ENCODE measurements at places on chromosomes 7 and 10.
A peak's percentile ranks its signal among the peaks of the same experiment; 100 is the strongest.

DNA sequence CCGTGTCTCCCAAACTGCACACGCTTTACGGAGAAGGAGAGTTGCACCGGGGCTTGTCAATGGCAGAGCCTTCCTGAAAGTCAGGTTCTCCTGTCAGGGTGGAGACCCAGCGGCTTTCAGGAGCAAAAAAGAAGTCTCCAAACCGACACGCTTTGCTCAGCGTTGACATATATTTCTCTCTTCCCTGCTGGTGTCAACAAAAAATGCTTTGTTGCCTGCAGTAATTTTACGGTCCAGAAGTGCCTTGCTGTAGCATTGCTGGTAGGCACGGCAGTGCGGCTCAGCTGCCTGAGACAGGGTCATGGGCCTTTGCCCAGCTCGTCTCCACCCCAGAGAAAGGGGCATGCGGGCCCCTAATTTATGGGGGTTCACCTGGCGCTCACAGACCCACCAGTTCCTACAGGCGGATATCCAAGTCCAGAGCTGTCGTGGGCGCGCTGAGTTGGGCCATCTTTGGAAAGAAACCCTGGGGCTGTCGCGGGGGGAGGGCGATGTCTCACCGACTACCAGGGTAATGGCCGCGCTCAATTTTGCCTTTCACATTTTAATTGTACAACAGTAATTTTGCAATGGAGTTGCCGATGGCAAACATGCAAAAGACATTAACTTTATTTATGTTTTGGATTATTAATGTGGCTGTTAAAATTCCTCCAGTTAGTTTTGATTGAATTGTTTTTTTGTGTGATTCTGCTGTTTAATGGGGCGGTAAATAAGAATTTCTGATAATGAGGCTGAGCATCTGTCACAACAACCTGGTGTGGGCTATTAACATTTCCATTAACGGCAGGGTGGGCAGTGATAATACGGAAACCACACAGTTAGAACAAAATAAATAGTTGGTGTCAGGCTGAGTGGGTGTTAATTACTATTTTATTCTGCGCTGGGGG lies 478.2 kb upstream of the FOXK1 start:
- DNase-seq, result no peak

GRCh38 chr7:102953406-102953805 lies 40.6 kb downstream of the LRRC17 start:
- DNase-seq, result no peak

GRCh38 chr10:128854963-128855362 lies 612.1 kb upstream of the MGMT start:
- no peak for DNase-seq

- DNase-seq, result no peak
Observed at GRCh38 chr10:110345286-110345685, 40.6 kb upstream of the SMNDC1 start.

- DNase-seq, result no peak
Observed at GRCh38 chr10:4303045-4303444, 518.0 kb upstream of the KLF6 start.

DNA sequence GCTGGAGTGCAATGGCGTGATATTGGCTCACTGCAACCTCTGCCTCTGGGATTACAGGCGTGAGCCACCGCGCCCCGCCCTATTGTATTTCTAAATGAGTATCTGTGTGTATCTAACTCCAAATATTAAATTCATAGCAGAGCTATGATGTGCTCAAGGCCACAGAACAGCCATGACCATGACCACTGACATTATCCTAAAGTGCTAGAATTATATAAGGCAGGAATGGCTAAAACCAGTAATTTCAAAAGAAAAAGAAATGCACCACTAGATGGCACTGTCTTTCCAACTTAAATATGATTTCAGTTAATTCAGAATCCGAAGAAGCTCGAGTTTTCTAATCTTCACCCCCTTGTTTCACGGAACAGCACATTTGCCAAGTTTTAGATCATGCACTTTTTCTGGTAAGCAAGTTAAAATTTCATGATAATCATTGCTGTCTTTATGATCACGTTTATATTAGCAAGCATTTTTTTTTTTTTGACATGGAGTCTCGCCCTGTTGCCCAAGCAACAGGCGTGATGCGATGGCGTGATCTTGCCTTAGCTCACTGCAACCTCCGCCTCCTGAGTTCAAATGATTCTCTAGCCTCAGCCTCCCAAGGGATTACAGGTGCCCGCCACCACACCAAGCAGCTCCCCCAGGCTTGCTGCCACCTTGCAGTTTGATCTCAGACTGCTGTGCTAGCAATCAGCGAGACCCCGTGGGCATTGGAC lies 65.3 kb downstream of the OR13A1 start:
- DNase-seq, result no peak

- no peak for DNase-seq
Observed at GRCh38 chr10:78078539-78079330, 45.1 kb downstream of the RPS24 start.

DNA sequence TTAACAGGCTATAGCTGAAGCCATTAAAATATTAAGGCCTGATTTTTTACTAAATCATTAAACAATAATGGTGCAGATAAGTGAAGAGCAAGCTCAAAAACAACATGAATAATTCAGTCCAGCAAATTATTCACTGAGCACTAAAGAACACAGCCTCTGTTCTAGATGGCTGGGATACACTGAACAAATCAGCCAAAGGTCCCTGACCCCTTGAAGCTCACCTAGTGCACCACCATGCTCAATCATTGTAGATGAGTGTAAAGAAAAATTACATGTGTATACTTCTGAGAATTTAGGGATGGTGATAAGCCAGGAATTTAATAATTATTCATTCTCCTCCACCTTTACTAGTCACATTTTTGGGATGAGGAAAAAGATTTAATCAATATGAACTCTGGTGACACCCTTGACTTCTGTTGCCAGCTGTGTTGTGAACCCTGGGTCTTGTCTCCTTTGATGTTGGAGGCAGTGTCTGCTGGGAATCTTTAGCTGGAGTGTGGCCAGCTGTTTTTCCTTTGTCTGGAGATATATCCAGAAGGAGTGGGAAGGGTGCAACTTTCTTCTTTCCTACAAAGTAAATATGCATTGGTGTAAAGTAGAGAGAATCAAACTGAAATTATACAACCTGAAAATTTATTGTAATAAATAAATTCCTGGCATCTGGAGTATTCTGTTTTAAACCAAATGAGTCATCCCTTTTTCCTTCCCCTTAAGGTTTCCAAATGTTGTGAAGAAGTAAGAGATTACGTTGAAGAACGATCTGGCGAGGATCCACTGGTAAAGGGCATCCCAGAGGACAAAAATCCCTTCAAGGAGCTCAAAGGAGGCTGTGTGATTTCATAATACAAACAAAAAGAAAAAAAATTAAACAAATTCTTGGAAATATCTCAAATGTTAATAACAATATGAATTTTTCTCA lies 4.0 kb downstream of the GNGT1 start:
- no peak for DNase-seq

GRCh38 chr10:84493951-84494848 lies 165.8 kb downstream of the CCSER2 start:
- no peak for DNase-seq

DNA sequence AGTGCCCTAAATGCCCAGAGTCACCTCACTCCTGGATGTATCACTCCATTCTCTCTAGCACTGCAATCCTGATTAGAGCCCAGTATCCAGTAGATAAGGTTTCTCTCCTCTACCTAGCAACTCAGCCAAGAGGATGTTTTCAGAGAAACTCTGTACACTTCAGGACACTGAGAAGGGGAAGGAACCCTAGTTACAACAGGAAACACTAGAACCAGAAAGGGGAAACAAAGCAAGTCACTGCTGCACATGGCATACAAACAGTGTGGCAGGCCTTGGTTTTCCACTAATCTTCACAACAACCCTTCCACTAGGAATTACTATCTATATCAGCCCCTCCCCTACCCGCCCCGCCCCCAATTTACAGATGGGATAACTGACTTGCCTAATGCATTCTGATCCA lies 1.6 kb downstream of the FAM204A start:
- DNase-seq, result no peak

DNA sequence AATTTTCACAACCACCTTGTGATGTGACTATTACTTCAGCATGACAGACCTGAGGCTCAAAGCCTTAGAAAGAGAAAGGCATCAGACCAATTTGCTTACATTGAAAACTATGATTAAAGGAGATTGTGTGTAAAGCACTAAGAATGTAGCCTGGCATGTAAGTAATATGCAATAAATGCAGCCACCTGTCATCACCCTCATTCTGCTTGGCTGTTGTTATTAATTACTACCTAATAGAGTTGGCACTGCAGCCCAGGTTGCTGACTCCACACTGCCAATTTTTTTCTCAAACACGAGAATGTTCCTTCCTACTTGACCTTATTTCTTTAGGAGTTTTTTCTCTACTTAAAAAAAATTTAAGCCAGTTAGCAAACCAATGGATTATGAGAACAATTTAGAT lies 61.2 kb upstream of the NPVF start:
- DNase-seq, result no peak

GRCh38 chr7:143362131-143363015 lies at the start of gene FAM131B:
Gene FAM131B (minus strand): TSS chr7:143362713. CDS start chr7:143362603, 110 bp downstream.
- DNase-seq, result no peak

DNA sequence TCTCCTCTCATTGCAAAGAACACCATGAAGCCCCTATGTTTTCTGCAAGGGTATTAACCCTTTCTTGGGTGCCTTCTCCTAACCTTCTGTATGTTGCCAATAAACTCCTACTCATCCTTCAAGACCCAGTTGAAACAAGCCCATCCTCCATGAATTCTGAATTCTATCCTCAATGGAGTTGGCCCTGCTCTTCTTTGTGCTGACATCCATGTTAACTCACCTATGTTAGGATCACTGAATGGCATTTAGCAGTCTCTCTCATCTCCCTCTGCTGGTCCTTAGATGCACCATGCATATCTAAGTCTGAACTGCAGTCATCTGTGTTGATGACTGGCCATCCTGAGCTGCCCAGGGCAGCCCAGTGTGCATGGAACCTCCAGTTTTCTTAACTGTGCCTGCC lies 129.8 kb downstream of the BUB3 start:
- no peak for DNase-seq

- no peak for DNase-seq
Observed at GRCh38 chr10:127812041-127812440, 75.1 kb downstream of the FOXI2 start.

GRCh38 chr7:79897166-79897565 lies 237.5 kb upstream of the GNAI1 start:
- no peak for DNase-seq

DNA sequence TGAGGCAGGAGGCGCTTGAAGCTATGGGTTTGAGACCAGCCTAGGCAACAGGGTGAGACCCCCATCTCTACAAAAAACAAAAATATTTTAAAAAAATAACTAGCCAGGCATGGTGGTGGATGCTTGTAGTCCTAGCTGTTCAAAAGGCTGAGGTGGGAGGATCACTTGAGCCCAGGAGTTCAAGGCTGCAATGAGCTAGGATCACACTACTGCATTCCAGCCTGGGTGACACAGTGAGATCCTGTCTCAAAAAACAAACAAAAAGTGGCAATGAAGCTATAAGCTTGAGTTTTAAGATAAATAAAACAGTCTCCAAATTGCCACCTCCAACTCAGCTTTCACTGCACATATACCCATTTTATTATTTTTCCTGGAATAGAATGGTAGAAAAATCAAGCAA lies 281.3 kb downstream of the IPMK start:
- DNase-seq, result no peak

GRCh38 chr7:153408360-153409335 lies 643.5 kb upstream of the DPP6 start:
- DNase-seq, result no peak

DNA sequence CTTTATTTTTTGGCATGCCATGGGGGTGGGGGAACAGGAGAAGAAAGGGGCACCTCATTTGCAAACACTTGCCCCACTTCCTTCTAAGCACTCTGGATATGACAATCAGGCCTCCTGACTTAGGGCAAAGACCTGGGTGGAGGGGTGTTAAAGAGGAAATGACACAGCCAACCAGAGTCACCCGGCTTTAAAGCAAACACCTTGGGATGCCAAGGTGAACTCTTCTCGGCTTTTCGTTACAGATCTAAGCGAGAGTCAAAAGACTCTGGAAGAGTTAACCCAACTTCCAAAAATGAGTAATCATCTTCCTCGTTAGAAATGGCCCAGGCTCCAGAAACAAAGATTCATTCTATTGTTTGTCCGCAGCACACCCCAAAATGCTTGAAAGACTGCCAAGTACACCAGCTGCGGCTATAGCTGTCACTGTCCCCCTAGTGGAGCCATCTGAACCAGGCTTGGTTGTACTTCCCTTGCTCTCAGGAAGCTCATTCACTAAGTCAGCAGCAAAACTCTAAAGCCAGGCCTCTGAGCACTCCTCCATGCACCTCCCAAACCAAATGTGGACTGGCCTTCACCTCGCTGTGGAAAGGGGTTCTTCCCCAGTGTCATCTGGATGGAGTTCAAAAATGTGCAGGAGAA lies 24.8 kb downstream of the FAM53B start:
- DNase-seq, result peak; percentile 53

- DNase-seq, result no peak
Observed at GRCh38 chr10:3570131-3570729, 214.8 kb downstream of the KLF6 start.

DNA sequence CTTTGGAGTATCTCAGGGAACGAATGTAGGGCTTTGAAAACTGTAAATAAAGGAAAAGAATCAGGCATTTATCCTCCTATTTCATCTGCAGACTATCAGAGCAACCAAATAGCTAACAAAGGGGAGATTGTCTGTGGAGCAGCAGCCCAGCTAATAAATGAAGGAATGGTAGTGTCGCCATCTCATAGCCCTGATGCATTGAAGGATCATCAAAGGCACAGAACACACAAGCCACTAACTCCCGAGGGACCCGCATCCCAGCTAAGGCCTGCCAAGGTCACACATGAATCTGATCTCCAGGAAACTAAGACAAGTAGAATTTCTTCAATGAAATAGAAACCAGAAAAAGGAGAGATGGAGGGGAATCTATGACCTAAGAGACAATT lies 38.2 kb downstream of the CALML5 start:
- no peak for DNase-seq

DNA sequence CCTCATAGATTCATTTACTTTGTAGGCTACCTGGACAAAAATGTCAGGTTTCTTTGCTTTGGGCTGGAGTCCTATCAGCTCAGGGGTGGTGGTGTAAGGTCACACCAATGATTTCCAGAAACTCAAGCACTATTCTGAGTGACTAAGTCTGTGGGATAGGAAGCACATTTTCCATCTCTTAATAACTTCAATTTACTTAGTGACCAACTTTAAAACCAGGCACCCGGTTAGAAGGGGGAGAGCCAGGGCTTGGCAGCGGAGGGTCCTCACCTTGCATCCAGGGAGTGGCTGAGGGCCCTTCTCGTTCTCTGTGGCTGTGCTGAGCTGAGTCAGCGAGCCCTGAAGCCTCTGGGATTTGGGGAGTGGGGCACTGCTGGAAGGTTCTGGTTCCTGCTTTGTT lies 6.7 kb downstream of the CHST3 start:
- DNase-seq, result no peak

Data from activated CD8-positive, alpha-beta memory T cell treated with anti-CD3 and anti-CD28 coated beads for 1 hour (primary cell).